ENCODE measurements at places on chromosomes 16 and 17.

GRCh38 chr17:13596241-13596923, 5.3 kb downstream of the HS3ST3A1 start:
- no peak for DNase-seq

GRCh38 chr17:63850401-63850800, 7.9 kb upstream of the SMARCD2 start:
- no peak for DNase-seq

GRCh38 chr16:46859719-46860152, 24.4 kb upstream of the GPT2 start:
- no peak for DNase-seq

GRCh38 chr17:49565948-49566491, 9.7 kb upstream of the NXPH3 start:
- no peak for DNase-seq

DNA sequence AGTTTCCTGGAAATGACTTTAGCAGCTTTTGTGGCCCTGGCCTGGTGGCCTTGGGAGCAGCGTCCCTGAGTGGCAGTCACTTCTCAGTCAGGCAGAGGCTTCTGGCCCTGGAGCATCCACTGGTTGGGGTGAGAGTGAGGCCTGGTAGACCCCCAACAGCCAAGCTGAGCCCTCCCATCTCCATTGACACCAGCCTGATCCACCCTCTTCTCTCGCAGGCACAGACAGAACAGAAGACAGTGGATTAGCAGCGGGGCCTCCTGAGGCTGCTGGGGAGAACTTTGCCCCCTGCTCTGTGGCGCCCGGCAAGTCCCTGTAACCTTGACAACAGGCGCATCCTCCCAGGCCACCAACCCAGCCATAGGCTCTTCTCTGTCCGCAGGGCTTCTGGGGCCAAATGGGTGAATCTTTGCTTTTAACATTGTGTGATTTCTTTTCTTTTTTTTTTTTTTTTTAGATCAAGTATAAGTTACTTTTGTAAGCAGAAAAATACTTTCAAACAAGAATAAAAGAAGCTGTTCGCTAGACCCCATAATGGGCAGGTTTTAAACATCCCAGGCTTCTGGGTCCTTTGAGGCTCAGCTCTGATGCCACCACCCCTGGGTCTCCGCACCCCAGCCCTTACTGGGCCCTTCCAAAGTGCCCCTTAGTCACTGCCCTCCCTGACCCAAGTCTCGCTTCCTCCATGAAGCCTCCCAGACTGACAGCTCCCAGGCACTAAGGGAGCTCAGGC, 12.7 kb upstream of the FLYWCH1 start:
- no peak for DNase-seq

DNA sequence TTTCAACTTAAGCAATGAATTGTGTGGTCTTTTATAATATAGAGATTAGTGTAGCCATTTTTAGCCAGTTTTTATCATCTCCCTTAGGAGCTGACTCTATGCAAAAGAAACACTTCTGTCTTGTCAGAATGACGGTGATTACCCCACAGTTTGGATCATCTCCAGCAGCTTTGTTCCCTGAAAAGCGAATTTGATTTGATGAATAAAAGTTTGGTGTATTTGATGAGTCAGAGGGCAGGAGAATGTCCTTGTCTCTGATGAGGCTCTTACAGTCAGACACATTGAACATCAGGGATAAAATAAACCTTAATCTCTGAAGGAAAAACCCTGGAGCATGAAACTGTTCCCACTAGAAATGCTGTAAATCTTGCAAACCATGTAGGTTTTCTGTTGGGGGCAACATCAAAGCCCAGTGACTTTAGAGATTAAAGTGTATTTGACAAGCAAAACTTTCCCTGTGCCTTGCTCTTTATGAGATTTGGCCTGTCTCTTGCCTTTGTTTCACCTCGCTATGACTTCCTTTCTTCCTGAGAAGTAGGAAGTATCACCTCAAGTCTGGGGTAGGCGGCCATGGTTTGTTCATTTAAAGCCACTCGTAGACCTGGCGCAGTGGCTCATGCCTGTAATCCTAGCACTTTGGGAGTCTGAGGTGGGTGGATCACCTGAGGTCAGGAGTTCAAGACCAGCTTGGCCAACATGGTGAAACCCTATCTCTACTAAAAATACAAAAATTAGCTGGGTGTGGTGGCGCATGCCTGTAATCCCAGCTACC, 209.3 kb downstream of the FTO start:
- no peak for DNase-seq

DNA sequence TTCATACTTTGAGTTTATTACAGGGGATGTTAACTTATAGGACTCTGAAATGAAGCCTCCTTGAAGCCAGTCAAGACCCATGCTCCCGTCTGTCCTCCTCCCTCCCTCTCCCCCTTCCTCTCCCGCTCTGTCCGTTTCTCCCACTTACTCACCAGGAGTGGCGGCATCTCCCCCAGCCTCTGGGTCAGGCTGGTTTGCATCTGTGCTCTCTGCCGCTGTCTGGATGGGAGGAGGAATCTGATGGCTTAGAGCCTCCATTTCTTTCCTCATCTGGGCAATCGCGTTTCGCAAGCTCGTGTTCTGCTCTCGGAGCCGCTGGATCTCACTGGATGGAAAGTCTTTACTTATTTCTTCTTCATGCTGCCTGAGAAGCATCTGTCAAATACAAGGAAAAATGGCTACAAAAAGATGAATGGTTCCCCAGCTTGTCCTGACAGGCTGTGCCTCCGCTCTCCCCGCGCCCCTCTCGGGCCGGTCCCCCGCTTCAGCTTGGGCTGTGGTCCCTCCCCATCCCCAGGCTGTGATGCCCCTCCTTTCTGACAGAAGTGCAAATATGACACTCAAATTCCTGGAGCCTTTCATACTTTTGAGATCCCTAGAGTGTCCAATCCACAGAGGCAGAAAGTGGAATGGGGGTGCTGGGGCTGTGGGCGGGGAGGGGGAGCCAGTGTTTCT, 40.0 kb downstream of the CCDC57 start:
- no peak for DNase-seq

- no peak for DNase-seq
Measured at GRCh38 chr16:88922114-88922825, 54.7 kb downstream of the CBFA2T3 start.

DNA sequence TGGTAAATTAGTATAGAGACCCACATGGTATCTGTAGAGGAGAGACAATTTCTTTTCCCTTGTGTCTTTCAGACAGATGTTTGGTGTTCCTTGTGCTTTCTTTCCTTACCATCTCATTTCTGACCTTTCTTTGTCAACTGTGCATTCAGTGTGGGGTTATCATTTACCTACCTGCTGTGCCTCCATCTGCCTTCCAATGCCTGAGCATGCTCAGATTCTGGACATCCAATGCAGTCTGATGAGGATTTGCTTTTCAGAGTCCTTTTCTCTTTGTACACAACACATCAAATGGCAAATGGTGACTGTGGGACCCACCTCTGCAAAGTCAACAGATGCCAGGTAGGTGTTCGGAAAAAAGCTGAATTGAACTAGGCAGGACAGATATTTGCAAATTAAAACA, 364.8 kb downstream of the CA10 start:
- DNase-seq = no peak

DNA sequence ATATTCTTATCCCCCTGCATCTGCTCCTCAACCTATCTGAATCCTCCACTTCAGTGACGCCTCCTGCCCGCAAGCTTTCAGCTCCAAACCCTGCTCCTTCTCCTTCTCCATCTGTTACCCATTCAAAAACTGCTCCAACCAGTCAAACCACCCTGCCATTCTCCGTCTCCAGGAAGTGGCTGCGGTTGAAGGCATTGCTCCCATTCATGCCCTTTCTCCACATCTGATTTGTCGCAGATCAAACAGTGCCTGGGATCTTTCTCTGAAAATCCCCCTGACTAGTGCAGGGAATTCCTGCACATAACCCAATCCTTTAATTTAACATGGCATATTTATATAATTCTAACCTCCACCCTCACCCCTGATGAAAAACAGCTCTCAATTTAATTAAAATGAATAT, 56.3 kb downstream of the SLFN5 start:
- no peak for DNase-seq

DNA sequence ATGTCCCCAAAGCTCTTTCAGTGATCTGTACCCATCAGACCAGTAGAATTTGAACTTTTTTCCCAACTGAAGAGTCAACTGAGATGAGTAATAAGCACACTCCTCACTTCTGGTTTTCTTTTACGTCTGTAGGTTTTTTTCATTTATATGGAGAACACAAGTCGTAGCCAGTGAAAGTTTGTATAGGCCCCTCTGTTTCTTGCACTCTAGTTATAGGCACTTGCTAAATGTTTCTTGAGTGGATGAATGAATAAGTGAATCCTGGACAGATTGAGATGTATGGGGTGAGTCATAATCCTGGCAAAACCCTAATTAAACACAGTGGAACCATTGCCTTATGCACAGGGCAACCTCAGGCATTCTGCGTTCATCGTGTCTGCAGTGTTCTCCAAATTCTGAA, 193.7 kb upstream of the TBX2 start:
- no peak for DNase-seq

GRCh38 chr17:61285526-61286320, 113.9 kb upstream of the TBX2 start:
- DNase-seq = no peak

GRCh38 chr16:3242709-3243108, 7.8 kb upstream of the ZNF200 start:
- DNase-seq = no peak

GRCh38 chr17:76327696-76328095, 19.6 kb upstream of the QRICH2 start:
- no peak for DNase-seq

GRCh38 chr16:79833559-79833958, 233.0 kb upstream of the MAF start:
- no peak for DNase-seq

- DNase-seq = no peak
Measured at GRCh38 chr17:37261286-37261685, 114.5 kb upstream of the C17orf78 start.

GRCh38 chr16:4239020-4239419, 2.9 kb downstream of the SRL start:
- no peak for DNase-seq

GRCh38 chr17:35943537-35943936, at the start of gene LYZL6:
Gene LYZL6, minus strand, starts transcription at chr17:35943713. Its CDS starts 4,357 bp downstream, at chr17:35939356.
- DNase-seq = no peak

DNA sequence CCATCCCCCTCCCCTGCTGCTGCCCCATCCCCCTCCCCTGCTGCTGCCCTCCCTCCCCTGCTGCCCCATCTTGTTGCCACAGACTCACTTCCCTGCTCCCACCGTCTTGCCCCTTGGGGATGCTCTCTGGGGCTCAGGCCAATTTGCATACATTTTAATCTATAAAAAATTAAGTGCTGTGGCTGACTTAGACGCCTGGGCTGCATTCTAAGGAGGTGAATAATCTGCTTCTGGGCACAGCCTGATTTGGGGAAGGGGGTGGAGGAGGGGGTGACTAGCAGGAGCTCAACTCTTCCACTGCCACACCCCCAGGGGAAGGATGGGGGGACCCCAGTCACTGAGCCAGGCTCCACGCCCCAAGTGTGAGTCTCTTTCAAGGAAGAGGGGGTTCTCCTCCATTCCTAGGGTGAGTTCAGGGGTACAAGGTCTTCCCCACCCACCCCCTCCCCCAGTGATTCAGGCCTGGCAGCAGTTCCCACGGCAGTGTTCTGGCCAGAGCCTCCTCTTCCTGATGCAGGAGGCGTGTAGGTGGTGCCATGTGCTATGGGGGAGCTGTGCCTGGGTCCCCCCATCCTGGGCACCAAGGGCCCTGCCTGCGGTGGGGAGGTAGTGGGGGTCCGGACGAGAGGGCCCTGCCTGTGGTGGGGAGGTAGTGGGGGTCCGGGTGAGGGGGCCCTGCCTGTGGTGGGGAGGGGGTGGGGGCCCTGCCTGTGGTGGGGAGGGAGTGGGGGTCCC, 5.0 kb downstream of the DPH1 start:
- DNase-seq = no peak

DNA sequence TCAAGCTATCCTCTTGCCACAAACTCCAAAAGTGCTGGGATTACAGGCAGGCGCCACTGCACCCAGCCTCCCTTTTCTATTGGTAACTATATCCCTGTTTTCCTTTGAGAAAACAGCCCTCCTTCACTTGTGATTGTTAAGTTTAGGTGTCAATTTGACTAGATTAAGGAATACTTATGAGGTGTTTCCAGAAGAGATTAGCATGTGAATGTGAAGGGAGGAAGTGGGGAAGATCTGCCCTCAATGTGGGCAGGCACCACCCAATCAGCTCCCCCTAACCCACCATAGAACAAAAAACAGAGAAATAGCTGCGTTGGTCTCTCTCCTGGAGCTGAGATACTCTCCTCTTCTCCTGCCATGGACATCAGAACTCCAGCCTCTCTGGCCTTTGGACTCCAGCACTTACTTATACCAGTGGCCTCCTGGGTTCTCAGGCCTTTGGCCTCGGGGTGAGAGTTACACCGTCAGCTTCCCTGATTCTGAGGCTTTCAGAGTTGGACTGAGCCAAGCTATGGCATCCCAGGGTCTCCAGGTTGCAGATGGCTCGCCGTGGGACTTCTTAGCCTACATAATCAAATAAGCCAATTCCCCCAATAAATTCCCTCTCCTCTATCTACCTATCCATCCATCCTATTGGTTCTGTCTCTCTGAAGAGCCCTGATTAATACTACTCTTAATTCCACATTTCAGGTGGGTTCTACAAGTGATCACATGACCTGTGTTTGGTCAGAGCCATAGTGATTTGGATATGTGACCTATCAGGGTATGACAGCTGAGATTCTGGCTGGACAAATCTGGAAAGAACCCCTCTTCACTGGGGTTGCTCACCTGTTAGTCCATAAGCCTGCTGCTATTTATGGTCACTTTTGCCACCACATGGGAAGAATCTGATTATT, 12.0 kb upstream of the STAT3 start:
- DNase-seq = no peak
